ENCODE measurements at places on chromosomes 3 and 15.

DNA sequence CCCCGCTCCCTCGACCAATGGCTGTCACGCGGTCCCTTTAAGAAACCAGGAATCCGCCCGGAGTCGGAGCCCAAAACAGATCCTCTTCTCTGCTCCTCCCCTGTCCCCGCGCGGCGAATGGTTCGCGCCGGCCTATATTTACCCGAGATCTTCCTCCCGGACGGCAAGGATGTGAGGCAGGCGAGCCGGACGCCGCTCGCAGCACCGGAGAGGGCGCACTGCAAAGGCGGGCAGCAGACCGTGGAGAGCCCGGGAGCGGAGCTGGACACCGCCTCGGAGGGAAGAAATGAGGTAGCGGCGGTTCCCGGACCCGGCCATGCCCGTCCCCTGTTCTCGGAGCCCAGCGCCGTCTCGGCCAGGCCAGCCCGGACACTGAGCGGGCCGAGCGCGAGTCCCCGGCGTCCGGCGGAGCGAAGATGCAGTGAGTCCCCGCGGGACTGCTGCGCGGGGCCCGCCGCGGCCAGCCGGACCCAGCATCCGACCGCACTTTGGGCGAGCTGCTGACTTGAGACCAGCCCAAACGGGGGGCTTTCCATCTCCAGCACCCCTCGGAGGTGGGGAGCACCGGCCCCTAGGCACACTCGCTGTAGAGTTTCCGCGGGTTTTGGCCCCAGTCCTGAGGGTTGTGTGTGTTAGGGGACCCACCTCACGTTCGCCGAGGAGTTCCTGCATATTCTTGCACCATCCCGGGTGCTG lies at the start of gene FAM43A:
TSS of gene FAM43A (plus strand) at position 166 of the 696 bp plus-strand sequence. CDS start 944 bp downstream, outside the sequence.
- peak; percentile 92 for DNase-seq

GRCh38 chr3:71237672-71238071 lies 345.9 kb downstream of the FOXP1 start:
- no peak for DNase-seq

DNA sequence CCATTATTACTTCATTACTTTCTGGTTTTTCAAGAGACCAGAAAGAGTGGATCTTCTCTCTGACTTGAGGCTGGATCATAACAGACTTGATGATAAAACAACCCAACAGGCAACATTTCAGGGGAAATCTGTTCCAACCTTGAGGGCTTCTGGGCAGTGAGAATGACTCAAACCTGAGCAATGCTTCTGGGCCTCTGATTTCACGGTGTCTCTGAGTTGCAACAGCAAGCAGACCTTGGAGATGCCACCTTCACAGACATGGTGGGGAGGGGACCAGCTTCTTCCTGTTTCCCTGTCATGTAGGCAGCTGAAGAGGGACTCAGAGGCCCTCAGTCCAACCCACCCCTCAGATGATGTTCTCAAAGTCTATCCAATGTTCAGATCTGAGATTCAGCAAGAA lies 104.0 kb downstream of the ABHD5 start:
- peak; percentile 66 for DNase-seq

GRCh38 chr3:146966124-146966523 lies 361.0 kb upstream of the PLSCR5 start:
- DNase-seq: no peak

DNA sequence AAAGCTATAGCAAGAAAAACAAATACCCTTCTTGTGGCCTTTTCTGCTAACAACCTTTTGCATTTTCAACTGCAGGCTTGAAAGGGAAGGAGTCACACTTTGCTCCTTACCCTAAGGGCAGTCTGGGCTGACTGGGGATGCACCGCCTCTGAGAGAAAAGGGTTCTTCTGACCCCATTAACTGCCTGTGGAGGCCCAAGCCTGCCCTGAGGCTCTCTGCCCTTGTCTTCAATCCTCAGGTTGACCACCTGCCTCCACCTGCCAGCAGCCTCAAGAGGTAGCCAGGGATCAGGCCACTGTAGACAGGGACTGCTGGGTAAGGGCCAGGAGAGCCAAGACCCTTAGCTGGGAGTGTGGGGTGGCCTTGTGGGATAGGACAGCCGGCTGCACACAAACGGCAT lies 93.8 kb downstream of the SQOR start:
- no peak for DNase-seq

GRCh38 chr15:42547918-42548248 lies 710 bp downstream of the LRRC57 start:
- DNase-seq: peak; percentile 18
